HepG2 (cell line): ENCODE measurements at places on chromosomes 13 and 19. TPM values are rescaled to one million over a fixed set of nuclear protein-coding genes. Genes with fewer than 3 reads are reported as not detected.
A peak's percentile ranks its signal among the peaks of the same experiment; 100 is the strongest.

The TBXA2R gene
- not detected in 2 replicates for total RNA-seq

The CYP2A7 gene
- total RNA-seq, result not detected in 2 replicates

The MEDAG gene
- not detected in 2 replicates for total RNA-seq

The DGKH gene
- total RNA-seq, result 0.06 and 0.13 TPM in 2 replicates

The GSK3A gene
- 14.8 and 16.9 TPM in 2 replicates for total RNA-seq

The MBD3L1 gene
- total RNA-seq, result not detected in 2 replicates

The CEACAM18 gene
- total RNA-seq, result not detected in 2 replicates

The SYT3 gene
- total RNA-seq, result not detected in 2 replicates

The ATXN8OS gene
- total RNA-seq, result not detected in 2 replicates

The DKKL1 gene
- total RNA-seq, result 0.31 TPM in 1 of 2 replicates, not detected in the other

The ZNF761 gene
- 16.2 and 20.8 TPM in 2 replicates for total RNA-seq

The FCER2 gene
- not detected in 2 replicates for total RNA-seq

DNA sequence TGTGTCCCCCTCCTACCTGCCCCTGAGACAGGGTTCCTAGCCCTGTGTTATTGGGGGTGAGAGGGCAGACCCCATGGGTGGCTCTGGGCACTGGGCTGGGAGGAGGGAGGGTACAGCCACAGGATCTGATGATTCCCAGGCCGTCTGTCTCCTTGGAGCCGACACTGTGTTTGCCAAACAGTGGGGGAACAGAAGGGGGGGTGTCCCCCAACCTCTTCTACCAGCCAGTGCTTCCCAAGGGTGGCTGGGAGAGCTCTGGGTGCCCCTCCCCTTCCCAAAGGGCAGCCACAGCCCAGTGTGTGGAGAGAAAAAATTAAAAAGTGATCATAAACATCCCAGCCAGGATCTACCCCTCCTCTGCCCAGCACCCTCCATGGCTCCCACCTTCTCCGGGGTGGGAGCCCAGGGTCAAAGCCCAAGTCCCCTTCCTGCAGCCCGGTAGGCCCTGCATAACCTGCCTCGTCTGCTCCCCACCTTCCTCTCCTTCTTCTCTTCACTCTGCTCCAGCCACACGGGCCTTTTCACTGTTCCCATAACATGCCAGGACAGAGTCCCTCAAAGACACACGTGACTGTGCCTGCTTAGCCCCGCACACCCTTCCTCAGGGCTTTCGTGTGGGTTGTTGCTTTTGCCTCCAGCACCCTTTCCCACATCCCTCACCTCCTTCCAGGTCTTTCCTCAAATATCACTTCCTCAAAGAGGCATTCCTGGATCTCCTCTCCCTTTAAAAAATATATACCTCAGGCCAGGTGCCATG is 1.4 kb upstream of the PLIN4 start:
- no peaks in the 10 kb centered on the region for H3K27me3 ChIP-seq
- H3K36me3 ChIP-seq, result no peaks in the 10 kb centered on the region
- H3K27ac ChIP-seq, result peak overlapping the region; percentile 47
- H3K4me1 ChIP-seq, result peaks cover 68% of the 10 kb centered on the region

GRCh38 chr13:58266271-58266670 is 634.7 kb downstream of the PCDH17 start:
- H3K27me3 ChIP-seq, result no peaks in the 10 kb centered on the region
- H3K4me3 ChIP-seq, result no peak overlapping the region
- H3K36me3 ChIP-seq, result no peaks in the 10 kb centered on the region
- no peak overlapping the region for H3K27ac ChIP-seq

GRCh38 chr13:45492538-45492937 is 27.8 kb downstream of the COG3 start:
- no peak overlapping the region for H3K4me3 ChIP-seq
- H3K36me3 ChIP-seq, result peaks cover 50% of the 10 kb centered on the region
- DNase-seq, result no peak

DNA sequence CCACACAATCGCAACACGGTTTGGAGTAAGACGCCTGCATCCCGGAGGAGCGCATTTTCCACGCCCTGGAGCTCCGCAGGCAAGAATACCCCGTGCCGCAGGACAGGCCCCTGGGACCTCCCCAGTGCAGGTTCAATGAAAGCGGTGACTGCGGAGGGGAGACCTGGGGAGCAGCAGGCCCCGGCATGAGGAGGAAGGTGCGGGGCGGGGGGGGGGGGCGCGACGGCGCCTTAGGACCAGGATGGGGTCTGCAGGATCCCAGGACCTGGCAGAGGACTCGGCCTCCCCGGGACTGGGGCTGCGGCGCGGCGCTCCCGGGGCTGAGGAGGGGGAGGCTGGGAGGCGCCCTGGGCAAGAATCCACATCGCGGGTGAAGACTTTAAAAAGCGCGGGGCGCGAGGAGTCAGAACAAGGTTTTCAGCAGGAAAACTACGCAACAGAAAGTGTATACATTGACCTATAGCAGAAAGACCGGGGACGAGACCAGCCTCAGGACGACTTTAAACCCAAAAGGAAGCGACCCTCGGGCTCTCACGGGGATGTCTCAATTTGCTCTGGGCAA is 432 bp downstream of the ZNF611 start:
- H3K36me3 ChIP-seq, result no peaks in the 10 kb centered on the region
- peaks cover 17% of the 10 kb centered on the region for H3K4me1 ChIP-seq
- peak overlapping the region; percentile 51 for H3K27ac ChIP-seq
- no peak for DNase-seq

GRCh38 chr13:105316731-105317130 is 1218.7 kb downstream of the EFNB2 start:
- no peak overlapping the region for H3K27ac ChIP-seq
- H3K36me3 ChIP-seq, result no peaks in the 10 kb centered on the region
- H3K4me3 ChIP-seq, result no peak overlapping the region
- no peaks in the 10 kb centered on the region for H3K27me3 ChIP-seq
- no peak for DNase-seq

- peak; percentile 88 for DNase-seq
- peak within 1 kb of the TSS; percentile 98 for H3K27ac ChIP-seq
- H3K36me3 ChIP-seq, result no peaks in the 10 kb centered on the region
- peak within 1 kb of the TSS; percentile 99 for H3K4me3 ChIP-seq
- no peaks in the 10 kb centered on the region for H3K27me3 ChIP-seq
- H3K4me1 ChIP-seq, result peaks cover 58% of the 10 kb centered on the region
These were observed at the start of gene NDUFA11 for GRCh38 chr19:5903624-5904351. TSS of gene NDUFA11 (minus strand) at chr19:5903790. CDS start at chr19:5903708, 82 bp downstream.

- H3K27ac ChIP-seq, result no peak overlapping the region
- peaks cover 11% of the 10 kb centered on the region for H3K4me1 ChIP-seq
- H3K36me3 ChIP-seq, result peaks cover 21% of the 10 kb centered on the region; the same call in 2 of the 3 replicates
- no peaks in the 10 kb centered on the region for H3K27me3 ChIP-seq
- no peak for DNase-seq
These were observed 11.4 kb downstream of the CARD8 start for GRCh38 chr19:48244281-48244680.

DNA sequence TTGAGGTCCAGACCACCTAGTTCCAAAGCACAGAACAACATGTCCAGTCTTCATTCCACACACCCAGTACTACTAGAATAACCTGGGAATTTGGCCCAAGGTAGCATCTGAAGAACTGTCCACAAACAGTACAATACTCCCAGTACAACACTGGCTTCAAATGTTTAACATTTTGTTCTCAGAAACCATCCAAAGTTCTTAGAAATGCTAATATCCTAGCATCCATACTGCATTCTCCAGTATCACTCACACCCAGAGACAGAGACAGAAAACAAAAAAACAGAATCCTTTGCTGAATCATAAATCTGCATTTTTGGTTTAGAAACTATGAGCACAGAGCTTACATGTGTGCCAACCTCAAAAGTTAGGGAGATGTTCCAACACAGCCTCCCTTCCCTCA is 490.8 kb downstream of the FOXO1 start:
- H3K4me3 ChIP-seq, result no peak overlapping the region
- H3K27me3 ChIP-seq, result no peaks in the 10 kb centered on the region
- DNase-seq, result no peak
- H3K4me1 ChIP-seq, result no peaks in the 10 kb centered on the region
- no peaks in the 10 kb centered on the region for H3K36me3 ChIP-seq

GRCh38 chr13:41456768-41457588 is at the start of gene RGCC:
TSS of gene RGCC (plus strand) at chr13:41457550. CDS start at chr13:41457708, 158 bp downstream.
- no peaks in the 10 kb centered on the region for H3K36me3 ChIP-seq
- H3K4me3 ChIP-seq, result peak within 1 kb of the TSS; percentile 75; the same call in 1 of the 2 replicates
- H3K27ac ChIP-seq, result no peak within 1 kb of the TSS
- DNase-seq, result peak; percentile 30
- H3K4me1 ChIP-seq, result peaks cover 18% of the 10 kb centered on the region

GRCh38 chr13:95197548-95197947 is 103.7 kb downstream of the ABCC4 start:
- no peaks in the 10 kb centered on the region for H3K27me3 ChIP-seq
- H3K4me1 ChIP-seq, result 0 out of 2 replicates have a peak, but pooled peaks cover 10% of the 10 kb centered on the region
- no peak overlapping the region for H3K4me3 ChIP-seq
- DNase-seq, result no peak
- H3K36me3 ChIP-seq, result no peaks in the 10 kb centered on the region; the same call in 1 of the 2 replicates

DNA sequence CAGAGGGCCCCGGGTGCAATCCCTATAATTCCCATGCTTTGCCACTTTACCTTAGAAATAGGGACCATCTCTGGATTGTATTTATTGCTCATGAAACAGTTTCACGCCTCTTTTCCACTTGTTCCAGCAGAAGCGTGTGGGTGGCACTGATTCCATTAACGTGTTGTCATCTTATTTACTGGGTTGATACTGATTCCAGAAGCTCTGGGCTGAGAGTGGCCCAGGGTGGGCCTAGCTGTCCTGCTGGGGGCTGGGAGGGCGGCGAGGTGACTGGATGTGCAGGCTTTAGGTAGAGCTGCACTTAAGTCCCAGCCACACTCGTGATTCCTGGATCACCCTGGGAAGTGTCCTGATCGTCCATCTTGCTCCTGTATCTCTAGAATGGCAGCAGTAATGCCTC is 155.0 kb downstream of the TEX29 start:
- no peak for DNase-seq
- H3K4me1 ChIP-seq, result no peaks in the 10 kb centered on the region
- H3K36me3 ChIP-seq, result no peaks in the 10 kb centered on the region
- H3K27ac ChIP-seq, result no peak overlapping the region

- H3K27ac ChIP-seq, result no peak overlapping the region
- no peaks in the 10 kb centered on the region for H3K27me3 ChIP-seq
- DNase-seq, result no peak
- H3K4me1 ChIP-seq, result no peaks in the 10 kb centered on the region
- no peaks in the 10 kb centered on the region for H3K36me3 ChIP-seq
- no peak overlapping the region for H3K4me3 ChIP-seq
These were observed 231.0 kb upstream of the IRS2 start for GRCh38 chr13:110017379-110017778.

GRCh38 chr13:30731361-30732045 is 3.8 kb upstream of the ALOX5AP start:
- H3K27ac ChIP-seq, result no peak overlapping the region
- no peak overlapping the region for H3K4me3 ChIP-seq
- no peak for DNase-seq
- H3K27me3 ChIP-seq, result no peaks in the 10 kb centered on the region
- peaks cover 15% of the 10 kb centered on the region for H3K4me1 ChIP-seq

DNA sequence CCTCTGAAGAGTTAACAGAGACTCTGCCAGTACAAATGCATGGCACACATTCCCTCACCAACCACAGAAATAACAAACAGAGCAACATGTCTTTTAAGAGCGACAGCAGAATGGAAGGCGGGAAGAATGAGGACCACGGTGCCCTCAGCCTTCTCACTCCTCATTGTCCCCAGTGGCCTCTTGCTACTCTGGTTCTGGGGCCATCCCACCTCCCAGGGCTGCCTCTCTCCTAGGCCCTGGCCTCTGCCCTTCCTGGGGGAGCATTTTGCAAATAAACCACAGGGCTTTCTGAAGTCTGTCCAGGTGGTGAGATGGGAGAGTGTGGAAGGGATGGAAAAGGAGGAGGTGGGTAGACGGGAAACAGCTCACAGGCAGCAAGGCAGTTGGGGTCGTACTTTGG is 28.3 kb downstream of the CYP2B6 start:
- H3K27ac ChIP-seq, result no peak overlapping the region
- DNase-seq, result no peak
- no peaks in the 10 kb centered on the region for H3K4me1 ChIP-seq
- no peaks in the 10 kb centered on the region; the same call in 2 of the 3 replicates for H3K27me3 ChIP-seq

- H3K4me1 ChIP-seq, result no peaks in the 10 kb centered on the region; the same call in 1 of the 2 replicates
- H3K36me3 ChIP-seq, result no peaks in the 10 kb centered on the region
- H3K27me3 ChIP-seq, result no peaks in the 10 kb centered on the region
- no peak overlapping the region for H3K27ac ChIP-seq
These were observed 318.3 kb downstream of the NDFIP2 start for GRCh38 chr13:79799059-79799867.

- H3K36me3 ChIP-seq, result no peaks in the 10 kb centered on the region
- no peak for DNase-seq
- H3K4me3 ChIP-seq, result no peak overlapping the region
- peaks cover 27% of the 10 kb centered on the region for H3K4me1 ChIP-seq
- H3K27ac ChIP-seq, result no peak overlapping the region
These were observed 167.3 kb downstream of the USP12 start for GRCh38 chr13:27004326-27004725.

DNA sequence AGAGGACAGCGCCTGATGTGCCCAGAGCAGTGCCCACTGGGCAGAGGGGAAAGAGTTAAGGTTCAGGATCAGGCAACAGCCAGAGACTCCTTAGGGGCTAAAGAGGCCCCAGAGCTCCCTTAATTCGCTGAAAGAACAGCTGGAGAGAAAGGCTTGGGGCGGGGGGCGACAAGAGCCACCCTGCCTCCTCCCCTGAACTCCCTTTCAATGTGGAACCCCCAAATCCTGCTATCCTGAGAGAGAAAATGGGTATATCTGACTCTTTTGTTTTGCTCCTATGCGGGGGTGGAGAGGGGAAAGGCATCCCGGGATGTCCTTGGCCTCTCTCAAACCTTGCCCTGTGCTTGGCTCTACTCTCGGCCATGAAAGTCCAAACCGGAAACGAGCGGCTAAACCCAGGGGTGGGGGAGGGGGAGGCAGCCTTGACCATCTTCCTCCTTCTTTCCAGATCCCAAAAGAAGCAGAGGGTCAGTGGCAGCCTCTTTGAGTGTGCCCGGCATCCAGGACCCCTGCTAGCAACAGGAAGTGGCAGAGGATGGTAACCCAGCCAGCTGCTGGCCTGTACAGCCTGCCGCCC is 4.7 kb downstream of the PRKACA start:
- H3K36me3 ChIP-seq, result no peaks in the 10 kb centered on the region
- peaks cover 60% of the 10 kb centered on the region for H3K4me1 ChIP-seq
- DNase-seq, result peak; percentile 29
- H3K27me3 ChIP-seq, result no peaks in the 10 kb centered on the region
- no peak overlapping the region for H3K4me3 ChIP-seq

DNA sequence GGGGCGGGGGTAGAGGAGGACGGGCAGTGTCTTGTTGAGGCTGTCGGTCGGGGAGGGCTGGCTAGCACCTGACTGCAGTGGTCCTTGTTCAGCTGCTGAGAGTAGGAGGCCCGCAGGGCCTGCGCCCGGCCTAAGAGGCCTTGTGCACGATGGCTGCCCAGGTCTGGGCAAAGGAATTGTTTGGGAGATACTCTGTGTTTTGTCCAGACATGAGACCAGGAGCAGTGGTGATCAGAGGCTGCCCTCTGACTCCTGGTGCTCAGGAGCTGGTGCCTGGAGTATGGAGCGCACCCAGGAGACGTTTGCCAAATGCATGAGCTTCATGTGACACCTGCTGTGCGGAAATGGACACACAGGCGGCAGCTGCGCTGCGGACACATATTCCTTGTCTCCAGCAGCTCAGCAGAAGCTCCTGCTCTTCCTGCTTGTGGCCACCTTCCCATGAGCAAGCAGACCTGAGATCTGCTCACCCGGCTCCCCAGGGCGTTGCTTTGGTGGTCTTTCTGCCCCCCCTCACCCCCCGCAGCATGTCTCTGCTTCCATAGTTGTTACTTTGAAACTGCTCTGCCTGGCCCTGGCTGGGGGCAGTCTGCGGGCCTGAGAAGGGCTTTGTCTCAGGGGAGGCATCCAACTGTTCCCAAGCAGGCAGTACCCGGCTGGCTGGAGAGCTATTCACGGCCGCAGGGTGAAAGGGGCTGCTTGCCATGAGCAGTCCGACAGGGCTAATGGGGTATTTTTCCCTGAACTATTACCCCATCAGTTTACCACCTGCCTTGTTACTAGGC is 163.9 kb downstream of the TEX29 start:
- H3K4me3 ChIP-seq, result no peak overlapping the region
- no peak for DNase-seq
- H3K4me1 ChIP-seq, result no peaks in the 10 kb centered on the region
- no peaks in the 10 kb centered on the region for H3K36me3 ChIP-seq
- no peak overlapping the region for H3K27ac ChIP-seq
